ENCODE measurements at places on chromosomes 16 and 17.

DNA sequence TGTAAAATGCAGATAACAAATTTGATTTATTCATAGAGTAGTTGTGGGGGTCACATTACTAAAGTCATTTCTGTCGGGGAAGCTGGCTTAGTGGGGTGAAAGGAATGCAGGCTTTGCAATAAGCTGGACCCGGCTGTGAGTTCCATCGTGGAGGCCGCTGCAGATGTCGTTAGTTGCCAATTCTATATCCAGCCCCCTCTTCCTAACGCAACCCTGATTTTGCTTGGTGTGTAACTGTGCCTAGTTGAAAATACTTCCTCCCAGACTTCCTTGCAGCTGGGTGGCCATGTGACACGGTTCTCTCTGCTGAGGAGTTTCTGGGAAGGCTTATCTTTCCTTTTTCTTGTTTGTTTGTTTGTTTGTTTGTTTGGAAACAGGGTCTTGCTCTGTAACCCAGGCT, 4.5 kb downstream of the MFSD6L start:
- no peak for DNase-seq

DNA sequence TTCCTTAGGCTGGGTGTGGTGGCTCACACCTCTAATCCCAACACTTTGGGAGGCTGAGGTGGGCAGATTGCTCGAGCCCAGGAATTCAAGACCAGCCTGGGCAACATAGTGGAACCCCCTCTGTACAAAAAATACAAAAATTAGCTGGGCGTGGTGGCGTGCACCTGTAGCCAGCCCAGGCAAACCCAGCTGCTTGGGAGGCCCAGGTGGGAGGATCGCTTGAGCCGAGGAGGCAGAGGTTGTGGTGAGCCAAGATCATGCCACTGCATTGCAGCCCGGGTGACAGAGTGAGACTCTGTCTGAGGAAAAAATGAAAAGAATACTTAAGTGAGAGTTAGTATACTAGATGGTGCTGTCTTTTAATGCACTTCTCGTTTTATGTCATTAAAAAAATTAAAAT, 15.1 kb downstream of the PPM1D start:
- DNase-seq, result no peak

GRCh38 chr17:74211912-74212208, 1.5 kb upstream of the TTYH2 start:
- peak; percentile 35 for DNase-seq

DNA sequence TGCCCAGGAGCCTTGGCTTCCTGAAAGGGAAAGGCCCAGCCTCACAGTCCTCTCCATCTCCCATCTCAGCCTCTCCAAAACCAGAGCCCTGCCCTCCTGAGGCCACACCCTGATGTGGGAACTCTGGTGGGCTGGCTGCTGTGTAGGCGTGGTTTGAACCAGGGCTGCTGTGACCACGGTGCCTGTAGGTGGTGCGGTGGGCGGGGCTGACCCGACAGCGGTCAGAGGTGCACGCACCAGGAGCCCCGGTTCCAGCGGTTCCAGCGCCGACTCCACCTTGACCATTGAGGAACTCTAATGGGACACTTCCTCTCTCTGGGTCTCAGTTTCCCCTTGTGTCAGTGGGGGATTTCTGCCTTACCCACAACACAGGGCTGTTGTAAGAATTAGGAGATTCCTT, 2.4 kb downstream of the RAP1GAP2 start:
- DNase-seq, result no peak

DNA sequence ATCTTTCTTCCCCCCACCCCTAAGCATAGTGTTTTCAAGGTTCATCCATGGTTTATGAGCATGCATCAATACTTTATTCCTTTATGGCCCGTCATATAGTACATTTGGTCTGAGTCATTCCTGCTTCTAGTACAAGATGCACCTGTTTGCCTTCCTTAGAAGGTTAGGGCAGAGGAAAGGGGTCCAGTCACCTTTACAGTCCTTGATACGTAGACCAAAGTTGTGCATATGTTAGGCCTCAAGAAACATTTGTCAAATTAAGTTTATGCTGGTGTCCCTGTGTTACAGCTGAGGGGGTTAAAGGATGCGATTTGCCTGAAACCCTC, 1.4 kb downstream of the CYB5D2 start:
- DNase-seq, result no peak

- no peak for DNase-seq
These were observed 60.4 kb downstream of the PLXDC1 start for GRCh38 chr17:39090908-39091665.

DNA sequence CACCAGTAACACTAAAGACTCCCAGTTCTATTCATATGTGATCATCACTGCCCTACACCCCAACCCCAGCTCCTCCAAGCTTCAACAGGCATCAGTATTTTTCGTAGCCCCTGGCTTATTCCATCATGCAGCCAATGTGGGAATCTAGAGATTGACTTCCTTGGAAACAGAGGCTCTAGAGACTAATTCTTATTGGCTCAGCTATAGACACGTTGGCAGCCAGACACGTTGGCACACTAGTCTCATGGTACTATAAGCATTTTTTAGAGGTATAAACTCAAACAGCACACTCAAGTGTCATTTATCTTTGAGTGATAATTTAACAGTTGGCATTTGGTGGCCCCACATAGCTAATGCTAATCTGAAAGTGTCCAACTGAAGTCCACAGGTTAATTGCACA, 44.4 kb upstream of the CDR2 start:
- DNase-seq, result no peak

- DNase-seq, result no peak
These were observed 23.5 kb upstream of the TOB1 start for GRCh38 chr17:50889528-50890118.

GRCh38 chr17:18856570-18856915, 1.4 kb upstream of the PRPSAP2 start:
- no peak for DNase-seq

DNA sequence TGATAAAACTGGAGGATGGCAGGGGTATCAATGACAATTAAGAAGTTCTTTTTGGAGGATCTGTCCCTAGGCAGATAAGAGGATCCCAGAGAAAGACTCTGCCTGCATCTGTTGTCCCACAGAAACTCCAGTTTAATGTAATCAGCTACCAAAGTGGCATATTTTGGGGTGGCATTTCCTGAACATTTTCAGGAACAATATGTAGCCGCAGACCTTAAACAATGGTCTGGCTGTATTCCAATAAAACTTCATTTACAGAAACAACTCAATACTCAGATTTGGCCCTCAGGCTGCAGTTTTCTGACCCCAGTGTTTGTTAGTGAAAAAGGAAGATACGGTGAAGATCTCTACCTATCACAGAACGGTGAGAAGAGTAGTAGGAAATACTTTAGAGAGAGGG, 46.1 kb downstream of the KCNJ16 start:
- DNase-seq, result no peak

DNA sequence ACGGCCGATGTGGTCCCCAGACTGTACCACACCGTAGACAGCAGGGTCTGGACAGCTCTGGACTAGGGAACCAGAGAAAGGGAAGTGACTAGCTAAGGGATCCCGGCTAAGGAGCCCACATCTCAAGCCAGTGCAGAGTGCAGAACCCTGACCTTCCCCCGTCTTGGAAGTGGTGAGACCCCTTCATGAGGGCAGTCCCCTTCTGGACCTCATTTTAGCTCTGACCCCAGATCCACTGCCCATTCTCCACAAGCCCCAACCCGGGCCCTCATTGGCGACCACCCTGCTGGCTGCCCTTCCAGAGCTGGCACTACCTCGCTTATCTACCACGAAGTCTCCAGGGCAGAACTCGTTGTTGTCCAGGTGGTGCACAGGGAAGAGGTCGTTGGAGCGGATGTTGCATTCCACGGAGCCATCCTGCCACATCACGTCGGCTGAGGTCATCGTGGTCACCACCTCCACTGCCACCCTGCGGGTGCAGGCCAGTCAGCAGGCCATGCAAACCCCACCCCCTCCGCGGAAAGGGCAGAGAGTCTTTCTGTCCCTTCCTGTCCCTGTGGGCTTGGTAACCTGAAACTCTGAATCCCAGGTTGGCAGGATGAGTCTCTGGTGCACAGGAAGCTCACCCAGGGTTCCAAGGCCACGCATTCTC, 14.2 kb downstream of the SPHK1 start:
- no peak for DNase-seq

- DNase-seq, result no peak
These were observed 410.9 kb upstream of the SOX9 start for GRCh38 chr17:71709946-71710345.

- DNase-seq, result no peak
These were observed 136.3 kb downstream of the GRIN2A start for GRCh38 chr16:10045947-10046346.

GRCh38 chr16:15509593-15510535, 75.5 kb downstream of the BMERB1 start:
- no peak for DNase-seq

DNA sequence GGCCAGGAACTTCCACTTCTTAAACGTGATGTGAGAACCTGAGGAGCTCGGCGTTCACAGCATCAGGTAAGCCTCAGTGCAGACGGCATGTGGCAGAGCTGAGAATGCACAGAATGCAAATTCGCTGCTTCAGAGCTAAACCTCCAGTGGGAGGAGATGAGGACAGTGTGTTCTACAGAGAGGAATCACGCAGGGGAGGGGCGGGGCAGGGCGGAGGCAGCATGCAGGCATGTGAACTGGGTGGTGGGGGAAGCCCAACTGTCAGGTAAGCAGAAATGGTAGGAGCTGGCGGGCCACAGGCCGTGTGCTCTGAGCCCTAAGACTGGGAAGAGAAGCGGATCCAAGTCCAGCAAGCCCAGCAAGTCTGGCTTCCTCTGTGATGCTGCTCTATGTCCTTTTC, 94.7 kb downstream of the ZNF778 start:
- peak; percentile 58 for DNase-seq

GRCh38 chr16:77408607-77409006, 26.2 kb downstream of the ADAMTS18 start:
- no peak for DNase-seq

- DNase-seq, result no peak
These were observed 2382.2 kb downstream of the TP53TG3F start for GRCh38 chr16:35841632-35842031.

GRCh38 chr17:59234631-59235030, 14.3 kb downstream of the GDPD1 start:
- no peak for DNase-seq

- DNase-seq, result no peak
These were observed 37.4 kb downstream of the CLEC16A start for GRCh38 chr16:10981697-10982216.

DNA sequence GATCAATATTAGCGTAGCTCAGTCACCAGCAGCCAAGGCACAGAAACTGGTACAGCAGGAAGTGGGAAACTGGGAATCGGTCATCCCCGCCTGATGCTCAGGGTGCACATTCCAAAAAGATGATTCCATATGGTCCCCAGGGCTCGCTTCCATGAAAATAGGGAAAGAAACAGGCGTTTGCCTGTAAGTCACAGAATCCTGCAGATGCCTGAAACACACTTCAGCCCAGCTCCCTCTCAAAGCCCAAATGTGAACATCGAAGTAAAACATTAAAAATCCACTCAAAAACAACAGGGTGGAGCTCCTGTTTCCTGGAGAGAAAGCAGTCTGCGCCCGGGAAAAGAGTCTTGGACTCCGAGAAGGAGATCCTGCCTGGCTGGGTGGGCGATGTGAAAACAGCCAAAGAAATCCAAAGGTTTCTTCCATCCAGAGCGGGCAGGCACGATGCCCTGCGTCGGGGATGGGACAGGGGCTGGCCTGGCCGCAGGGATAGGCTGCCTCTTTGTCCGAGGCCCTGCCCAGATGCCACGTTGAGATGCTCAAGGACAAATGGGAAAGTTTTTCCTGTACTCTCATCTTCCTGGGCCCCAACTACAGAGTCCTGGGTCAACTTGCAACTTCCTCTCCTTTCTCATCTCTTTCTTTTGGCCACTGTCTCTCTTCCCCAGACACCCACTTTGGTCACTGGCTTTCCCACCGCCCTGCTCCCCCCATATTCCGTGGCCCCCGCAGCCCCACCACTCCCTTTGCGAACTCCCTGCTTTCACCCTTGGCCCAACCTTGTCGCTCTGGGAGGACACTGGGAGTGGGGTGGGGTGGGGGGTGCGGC, 743 bp downstream of the WIPI1 start:
- peak; percentile 93 for DNase-seq

Data from testis (tissue), 5 donors.